NCI-H187 (cell line): ENCODE measurements at places on chromosomes 11 and 22.

DNA sequence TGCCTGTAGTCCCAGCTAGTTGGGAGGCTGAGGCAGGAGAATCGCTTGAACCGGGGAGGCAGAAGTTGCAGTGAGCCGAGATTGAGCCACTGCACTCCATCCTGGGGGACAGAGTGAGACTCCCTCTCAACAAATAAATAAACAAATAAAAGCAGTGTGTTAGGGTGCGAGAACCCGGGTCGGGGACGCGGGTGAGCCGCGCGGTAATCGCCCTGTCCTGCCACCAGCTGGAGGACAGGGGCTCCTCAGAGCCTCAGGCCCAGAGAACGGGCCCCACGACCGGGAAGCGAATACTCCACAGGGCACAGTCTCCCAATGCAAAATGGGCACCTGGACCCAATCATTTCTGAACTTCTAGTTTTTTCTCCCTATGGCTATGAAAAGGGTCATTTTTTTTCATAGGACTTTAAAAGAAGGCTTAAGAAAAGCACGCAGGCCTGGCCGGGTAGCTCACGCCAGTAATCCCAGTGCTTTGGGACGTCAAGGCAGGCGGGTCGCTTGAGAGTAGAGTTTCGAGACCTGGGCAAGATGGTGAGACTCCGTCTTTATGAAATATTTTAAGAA is 744 bp upstream of the MCM5 start:
- DNase-seq, result no peak

DNA sequence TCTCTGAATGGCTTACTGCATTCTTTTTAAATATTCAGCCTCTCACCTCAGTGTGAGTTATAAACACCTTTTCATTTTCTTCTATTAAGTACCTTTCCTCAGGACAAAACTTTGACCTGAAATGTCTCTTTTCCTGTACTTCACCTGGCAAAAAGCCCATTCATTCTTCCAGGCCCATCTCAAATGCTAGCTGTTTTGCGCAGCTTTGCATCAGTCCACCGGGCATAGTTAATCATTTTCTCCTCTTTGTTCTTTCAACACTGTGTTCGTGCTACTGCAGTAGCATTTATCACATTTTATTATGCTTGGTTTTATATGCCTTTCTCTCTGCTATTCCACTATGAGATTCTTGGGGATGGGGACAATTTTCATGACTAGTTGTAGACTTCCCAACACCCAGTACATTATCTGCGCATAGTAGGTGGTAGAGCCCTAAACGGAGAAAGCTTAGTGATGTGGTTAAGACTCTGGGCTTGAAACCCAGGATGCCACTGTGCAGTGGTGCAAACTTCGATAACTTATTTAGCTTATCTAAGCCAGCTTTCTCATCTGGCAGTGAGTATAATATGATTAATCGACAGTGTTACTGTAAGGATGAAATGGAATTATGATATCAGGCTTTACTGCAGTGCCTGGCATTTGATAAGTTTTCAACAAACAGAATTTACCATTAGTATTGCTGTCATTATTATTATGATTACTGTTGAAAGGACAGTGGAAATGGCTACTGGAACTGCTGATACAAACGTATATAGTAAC is 695.7 kb downstream of the NELL1 start:
- DNase-seq, result no peak

DNA sequence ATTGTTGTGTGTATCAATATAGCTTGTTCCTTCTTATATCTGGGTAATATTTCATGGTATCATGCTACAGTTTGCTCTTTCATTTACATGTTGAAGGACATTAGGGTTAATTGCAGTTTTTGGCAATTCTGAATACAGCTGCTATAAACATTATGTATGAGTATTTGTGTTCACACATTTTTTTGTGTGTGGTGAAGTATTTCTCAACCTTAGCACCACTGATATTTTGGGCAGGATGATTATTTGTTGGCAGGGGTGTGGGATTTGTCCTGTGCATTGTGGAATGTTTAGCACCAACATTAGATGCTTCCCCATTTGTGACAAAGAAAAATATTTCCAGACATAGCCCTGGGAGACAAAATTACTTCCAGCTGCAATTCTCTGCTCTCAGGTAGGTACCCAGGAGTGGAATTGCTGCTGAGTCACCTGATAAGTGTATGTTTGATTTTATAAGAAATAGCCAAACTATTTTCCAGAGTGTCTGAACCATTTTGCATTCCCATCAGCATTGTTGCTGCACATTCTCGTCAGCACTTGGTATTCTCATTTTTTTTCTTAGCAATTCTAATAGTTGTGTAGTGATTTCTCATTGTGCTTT is 128.2 kb downstream of the SNX19 start:
- no peak for DNase-seq

DNA sequence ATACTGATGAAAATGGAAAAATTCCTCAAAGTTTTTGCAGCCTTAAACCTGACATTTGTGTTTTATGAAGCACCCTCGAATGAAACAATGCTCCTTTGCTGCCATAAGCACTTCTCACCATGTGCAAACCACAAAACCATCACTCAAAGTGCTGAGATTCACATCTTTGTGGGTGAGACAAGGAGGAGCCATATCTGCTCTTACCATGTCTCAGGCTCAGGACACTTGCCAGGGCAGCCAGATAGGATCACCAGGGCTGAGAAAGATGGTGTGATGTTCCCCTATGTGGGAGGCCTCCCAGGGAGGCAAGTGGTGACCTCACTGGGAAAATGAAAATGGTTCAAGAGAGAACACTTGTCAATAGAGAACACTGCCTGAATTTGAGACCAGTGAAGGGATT is 120.4 kb downstream of the CCDC34 start:
- no peak for DNase-seq

GRCh38 chr11:85854212-85854556 is 999 bp upstream of the CCDC83 start:
- no peak for DNase-seq
